ENCODE measurements at places on chromosomes 1 and 21.

- no peak for DNase-seq
Measured at GRCh38 chr1:98940722-98941079, 64.0 kb downstream of the PLPPR5 start.

GRCh38 chr1:202571719-202572339, 138.4 kb downstream of the SYT2 start:
- no peak for DNase-seq

- no peak for DNase-seq
Measured at GRCh38 chr1:207076181-207076955, 12.3 kb upstream of the C4BPB start.

- DNase-seq, result peak; percentile 79
Measured at GRCh38 chr1:28915031-28915895, 894 bp downstream of the EPB41 start.

DNA sequence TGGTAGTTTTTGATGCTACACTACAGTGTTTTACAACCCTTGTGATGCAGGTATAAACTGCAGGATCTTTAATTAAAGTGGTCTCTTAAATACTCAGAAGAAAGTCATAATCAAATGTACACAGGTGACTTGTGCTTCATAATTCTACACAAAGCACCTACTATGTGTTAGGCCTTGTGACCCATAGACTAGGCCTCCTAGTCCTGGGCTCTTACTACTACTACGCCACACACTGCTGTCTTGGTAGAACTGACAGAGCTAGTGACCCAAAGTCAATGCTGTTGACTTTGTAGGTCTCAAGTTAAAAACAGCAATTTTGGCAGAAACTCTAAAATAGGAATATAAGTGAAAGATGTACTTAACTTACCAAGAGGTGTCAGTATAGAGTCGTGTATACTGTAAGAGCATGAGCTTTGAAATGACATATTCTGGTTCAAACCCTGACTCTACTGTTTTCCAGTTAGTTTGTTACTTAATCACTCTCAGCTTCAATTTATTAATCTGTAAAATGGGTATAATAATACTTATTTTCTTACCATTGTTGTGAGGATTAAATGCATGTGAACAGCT, 48.6 kb upstream of the LMO4 start:
- no peak for DNase-seq

- no peak for DNase-seq
Measured at GRCh38 chr1:15089258-15089992, 64.1 kb upstream of the TMEM51 start.

GRCh38 chr21:44778983-44779382, 22.6 kb downstream of the UBE2G2 start:
- no peak for DNase-seq

- no peak for DNase-seq
Measured at GRCh38 chr1:244030481-244031040, 20.5 kb upstream of the ZBTB18 start.

DNA sequence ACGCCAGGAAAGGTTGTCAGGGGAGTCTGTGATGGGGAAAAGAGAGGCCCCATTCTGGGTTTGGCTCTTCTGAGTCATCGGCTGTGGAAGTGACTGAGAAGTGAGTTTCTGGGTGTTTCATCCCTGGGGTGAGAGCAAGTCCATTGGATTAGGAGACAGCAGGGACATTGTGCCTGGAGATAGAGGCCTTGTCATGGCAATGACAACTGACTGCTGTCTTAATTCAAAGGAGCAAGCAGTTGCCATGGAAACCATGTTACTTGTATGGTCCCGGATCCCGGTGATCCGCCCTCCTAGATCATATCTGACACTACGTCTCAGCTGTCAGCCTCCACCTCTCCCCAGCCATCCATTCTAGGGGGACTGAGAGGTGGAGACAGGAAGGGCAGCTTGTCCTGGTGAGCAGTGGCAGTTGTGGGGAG, 34.4 kb downstream of the KIAA0040 start:
- no peak for DNase-seq

GRCh38 chr1:30085811-30086770, 637.3 kb downstream of the MATN1 start:
- DNase-seq, result peak; percentile 65

DNA sequence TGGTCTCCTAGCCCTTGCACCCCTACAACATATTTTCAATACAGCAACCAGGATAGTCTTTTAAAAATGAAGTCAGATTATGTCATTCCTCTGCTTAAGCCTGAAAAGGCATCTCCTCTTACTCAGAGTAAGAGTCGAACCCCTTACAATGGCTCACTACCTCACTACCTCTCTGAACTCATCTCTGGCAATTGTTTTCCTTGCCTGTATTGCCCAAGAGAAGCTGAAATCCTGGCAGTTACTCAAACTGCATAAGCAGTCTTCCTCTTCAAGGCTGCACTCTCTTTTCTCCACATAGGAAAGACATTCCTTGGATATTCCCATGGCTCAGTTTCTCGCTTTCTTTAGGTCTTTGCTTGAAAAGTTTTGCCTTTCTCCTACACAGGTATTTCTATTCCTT, 22.7 kb downstream of the CLDN8 start:
- DNase-seq, result no peak

GRCh38 chr1:51661081-51661518, 44.2 kb downstream of the OSBPL9 start:
- DNase-seq, result no peak

GRCh38 chr21:45552696-45553391, 10.6 kb upstream of the SLC19A1 start:
- no peak for DNase-seq

DNA sequence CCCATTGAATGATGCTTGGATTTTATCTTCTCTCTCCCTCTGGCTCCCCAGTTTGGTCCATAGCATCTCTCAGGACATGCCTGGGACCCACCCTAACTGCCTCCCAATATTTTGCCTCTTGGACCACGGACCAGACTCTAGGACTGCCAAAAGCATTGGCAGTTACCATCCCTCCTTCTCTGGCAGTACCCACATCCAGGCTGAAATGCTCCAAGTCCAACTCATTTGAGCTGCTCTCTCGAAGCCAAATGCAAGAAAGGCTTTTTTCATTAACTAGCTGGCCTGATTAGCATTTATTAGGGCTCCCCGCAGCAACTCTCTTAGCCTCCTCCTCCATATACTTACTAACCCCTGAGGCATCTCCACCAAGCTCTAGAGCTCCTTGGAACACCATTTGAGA, 140.0 kb upstream of the GRIK3 start:
- DNase-seq, result no peak

- DNase-seq, result no peak
Measured at GRCh38 chr1:9845914-9846313, 22.1 kb upstream of the CLSTN1 start.

DNA sequence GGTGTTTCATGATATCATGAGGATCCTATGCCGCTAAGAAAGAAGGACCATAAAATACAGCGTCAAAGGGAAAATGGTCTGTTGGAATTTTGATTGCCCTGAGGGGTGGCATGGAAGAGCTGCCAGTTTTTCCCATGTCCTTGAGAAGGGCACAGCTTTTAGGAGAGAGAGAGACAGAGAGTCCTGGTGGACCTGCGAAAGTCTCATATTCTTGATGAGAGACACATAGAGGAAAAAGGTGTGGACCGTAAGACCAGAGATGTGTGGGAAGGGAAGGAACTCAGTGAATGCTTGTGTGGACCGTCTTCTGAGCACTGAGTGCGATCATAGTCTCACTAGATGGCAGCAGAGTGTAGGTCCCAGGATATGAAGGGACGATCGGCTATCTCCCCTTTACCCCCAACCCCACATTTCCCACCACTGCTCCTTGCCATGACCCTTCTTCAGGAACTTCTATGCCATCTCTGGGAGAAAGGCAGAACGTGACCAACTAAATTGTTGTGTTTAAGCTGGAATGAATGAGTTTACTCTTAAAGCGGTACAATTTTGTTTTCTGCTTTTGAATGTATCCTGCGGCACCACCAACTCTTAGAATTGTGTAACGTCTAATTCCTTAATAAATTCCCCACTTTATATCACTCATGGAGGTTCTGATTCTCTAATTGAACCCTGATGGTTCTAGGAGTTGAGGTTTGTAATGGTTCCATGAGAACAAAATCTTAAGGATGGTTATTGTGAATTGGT, 117.7 kb downstream of the CTH start:
- peak; percentile 61 for DNase-seq

DNA sequence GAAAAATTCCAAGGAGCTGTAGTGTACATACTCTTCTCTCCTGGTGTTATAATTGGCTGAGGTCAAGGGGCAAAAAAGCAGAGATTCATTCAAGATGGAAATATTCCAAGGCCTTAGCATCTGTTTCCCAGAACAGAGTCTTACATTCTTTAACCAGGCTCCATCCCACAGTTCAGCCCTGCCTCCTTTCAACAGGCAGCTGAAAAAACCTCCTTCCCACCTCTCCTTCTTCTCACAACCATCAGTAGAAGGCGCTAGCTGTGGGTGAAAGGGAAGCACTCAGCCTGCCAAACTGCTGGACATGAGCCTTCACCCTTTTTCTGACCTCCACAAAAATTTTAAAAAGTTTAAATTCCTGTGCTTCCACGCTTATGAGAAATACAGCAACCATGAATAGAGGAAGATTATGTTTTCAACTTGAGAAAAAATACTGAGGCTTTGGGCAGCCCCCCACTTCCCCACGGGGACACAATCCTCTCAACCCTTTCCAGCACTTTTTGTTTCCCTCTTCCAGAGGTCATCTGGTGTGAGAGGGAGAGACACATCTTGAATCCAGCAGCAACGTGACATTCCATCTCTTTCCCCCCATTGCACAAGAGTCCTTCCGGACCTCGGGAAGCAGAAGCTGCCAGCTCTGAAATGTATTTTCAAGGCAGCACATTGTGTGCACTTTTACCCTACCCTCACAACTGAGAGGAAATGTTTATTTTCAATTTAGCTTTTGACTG, 43.2 kb upstream of the FMO2 start:
- no peak for DNase-seq

- no peak for DNase-seq
Measured at GRCh38 chr21:42235593-42235992, 16.7 kb downstream of the ABCG1 start.

DNA sequence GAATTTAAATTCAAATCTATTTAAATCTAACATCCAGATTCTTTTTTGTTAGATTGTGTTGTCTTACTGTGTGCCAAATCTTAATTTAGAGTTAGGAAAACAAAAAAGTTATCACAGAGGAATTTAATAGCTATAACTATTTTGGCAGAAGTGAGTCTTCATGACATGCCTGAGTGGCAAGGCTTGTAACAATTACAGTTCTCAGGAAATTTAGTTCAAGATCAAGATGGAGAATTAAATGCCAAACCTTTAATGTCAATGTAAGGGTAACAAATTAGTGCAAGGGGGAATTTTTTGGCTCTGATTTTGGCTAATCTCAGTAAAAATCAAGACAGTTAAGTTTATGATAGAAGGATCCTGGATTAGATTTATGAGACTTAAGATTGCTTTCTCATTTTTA, 58.4 kb downstream of the GDAP2 start:
- no peak for DNase-seq

GRCh38 chr1:211928290-211928801, 97.8 kb upstream of the LPGAT1 start:
- no peak for DNase-seq

GRCh38 chr1:104760017-104760416, 1010.3 kb downstream of the AMY1C start:
- no peak for DNase-seq

DNA sequence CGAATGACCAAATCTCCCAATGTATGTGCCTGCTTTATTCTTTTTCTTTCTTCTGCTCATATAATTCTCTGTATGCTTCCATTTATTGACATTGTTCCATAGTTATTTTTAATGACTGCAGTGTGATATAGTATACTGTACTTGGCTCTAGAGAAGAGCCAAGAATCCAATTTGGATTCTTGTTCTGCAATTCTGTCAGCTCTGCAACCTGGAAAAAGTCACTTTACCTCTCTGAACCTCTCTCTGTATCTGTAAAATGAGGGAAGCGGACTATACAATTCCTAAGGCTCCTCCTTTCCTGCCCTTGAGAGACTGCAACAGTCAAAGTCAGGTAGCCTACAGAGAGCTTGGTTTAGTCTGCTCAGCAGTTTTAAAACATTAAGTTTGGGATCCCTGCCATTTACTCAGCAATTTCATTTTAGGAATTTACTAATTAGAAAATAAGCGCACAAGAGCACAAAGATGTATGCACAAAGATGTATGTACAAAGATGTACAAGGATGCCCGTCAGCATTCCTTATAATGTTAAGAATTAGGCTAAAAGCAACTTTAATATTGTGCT, 14.7 kb downstream of the DNAJC16 start:
- DNase-seq, result no peak

DNA sequence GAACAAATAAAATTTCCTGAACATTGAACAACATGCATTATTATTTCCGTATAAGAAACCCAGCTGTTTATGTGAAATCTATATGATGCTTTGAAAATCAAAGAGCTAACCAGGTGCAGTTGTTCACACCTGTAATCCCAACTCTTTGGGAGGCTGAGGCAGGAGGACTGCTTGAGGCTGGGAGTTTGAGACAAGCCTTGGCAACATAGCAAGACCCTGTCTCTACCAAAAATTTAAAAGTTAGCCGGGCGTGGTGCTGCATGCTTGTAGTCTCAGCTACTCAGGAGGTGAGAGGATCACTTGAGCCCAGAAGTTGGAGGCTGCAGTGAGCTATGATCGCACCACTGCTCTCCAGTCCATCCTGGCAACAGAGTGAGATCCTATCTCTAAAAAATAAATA, 4.8 kb upstream of the ZNF281 start:
- DNase-seq, result no peak

DNA sequence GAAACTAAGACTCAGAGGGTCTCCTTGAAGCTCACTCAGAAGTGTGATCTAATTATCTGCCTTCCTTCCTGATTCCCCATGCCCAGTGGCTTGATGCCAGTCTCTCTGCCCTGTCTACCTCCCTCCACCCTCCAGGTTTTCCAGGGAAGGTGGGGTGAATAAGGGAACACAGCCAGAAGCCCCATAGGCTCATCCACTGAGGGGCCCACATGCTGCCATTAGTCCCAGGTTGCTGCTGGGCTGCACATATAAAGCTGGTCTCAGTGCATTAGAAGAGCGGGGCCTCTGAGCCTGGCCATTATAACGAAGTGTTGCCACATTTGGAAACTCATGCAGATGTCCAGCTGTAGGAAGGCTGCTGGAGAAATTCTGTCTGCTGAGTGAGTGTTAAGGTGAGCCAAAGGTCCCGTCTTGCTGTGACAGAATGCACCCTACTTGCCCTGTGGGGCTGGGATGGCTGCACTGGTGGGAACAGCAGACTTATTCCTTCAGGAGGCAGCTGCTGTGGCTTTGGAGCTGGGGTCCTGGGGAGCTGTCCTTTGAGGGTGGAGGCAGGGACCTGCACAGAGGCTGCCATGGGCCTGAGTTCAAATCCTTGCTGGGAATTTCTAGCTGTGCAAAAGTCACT, 2.9 kb downstream of the ADORA1 start:
- no peak for DNase-seq

DNA sequence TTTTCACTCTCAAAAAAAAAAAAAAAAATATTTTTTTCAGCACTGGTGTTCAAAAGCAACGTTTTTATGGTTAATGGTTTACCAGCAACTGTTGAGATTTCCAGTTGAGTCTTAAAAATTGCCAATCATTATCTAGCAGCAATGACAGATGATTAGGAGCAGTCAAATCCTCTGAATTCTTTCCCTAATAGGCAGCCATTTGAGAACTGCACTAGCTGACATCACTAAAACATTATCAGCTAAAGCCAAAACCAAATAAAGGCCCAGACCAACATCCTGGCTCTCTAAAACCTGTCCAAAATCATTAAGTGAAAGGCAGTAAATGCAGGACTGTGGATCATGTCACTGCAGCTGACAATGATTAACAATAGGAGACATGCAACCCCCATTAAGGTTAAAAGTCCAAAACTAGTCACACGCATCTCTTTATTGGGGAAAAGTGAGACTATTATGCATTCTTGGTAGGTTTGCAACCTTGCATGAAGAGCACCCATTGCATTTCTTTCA, 14.0 kb downstream of the SFPQ start:
- no peak for DNase-seq
